Cardiac muscle cell (in vitro differentiated cells and primary cell): ENCODE measurements at places on chromosomes 7 and 10. TPM values are rescaled to one million over a fixed set of nuclear protein-coding genes. Genes with fewer than 3 reads are reported as not detected.

GRCh38 chr10:132461683-132462231, 64.8 kb downstream of the PWWP2B start:
- peaks cover 12% of the 10 kb centered on the region for H3K4me1 ChIP-seq
- no peak for DNase-seq
- no peaks in the 10 kb centered on the region for H3K27me3 ChIP-seq
- no peaks in the 10 kb centered on the region for H3K36me3 ChIP-seq
- H3K27ac ChIP-seq: no peak overlapping the region

DNA sequence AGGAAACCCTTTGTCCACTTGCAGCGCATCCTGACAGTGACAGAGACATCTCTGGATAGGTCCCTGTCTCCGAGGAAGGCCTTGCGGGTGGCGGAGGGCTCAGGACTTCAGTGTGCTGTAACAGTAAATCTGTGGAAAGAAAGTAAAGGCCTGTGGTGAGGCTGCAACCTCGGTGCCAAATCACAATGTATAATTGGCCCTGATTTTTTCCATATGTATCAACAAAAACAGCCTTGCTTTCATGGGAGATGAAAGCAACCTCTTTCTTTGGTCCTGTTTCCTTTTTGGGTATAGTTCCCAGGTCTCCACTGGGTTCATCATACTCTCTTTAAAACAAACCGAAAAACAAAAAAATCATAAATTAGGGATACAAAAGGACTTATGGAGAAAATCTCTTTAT, 110.9 kb upstream of the BMPER start:
- H3K27ac ChIP-seq: no peak overlapping the region
- peaks cover 12% of the 10 kb centered on the region for H3K4me1 ChIP-seq
- no peak overlapping the region for H3K4me3 ChIP-seq
- H3K27me3 ChIP-seq: no peaks in the 10 kb centered on the region
- no peak for DNase-seq

DNA sequence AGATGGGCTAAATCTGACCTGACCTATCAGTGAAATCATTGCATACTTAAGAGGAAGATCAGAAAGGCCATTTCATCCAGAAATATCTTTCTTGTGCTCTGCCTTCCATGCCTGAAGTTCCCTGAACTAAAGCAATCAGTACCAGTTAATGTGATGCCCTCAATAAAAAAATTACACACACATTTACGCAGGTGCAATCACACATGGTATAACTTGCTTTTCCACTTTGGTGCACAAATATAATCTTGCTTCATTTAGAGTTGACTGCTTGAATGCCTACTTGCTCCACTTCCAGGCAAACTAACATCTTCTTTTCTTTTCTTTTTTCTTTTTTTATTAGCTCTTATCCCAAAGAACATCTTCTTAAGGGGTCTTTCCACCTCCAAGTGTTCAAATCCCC, 58.3 kb upstream of the KIF5B start:
- DNase-seq: no peak
- H3K36me3 ChIP-seq: no peaks in the 10 kb centered on the region
- no peak overlapping the region for H3K4me3 ChIP-seq
- no peaks in the 10 kb centered on the region for H3K4me1 ChIP-seq
- no peak overlapping the region for H3K27ac ChIP-seq
- no peaks in the 10 kb centered on the region for H3K27me3 ChIP-seq

- no peaks in the 10 kb centered on the region for H3K36me3 ChIP-seq
- H3K4me3 ChIP-seq: no peak overlapping the region
- DNase-seq: no peak
- no peaks in the 10 kb centered on the region for H3K27me3 ChIP-seq
Observed at GRCh38 chr7:104362756-104363155, 34.4 kb downstream of the LHFPL3 start.

DNA sequence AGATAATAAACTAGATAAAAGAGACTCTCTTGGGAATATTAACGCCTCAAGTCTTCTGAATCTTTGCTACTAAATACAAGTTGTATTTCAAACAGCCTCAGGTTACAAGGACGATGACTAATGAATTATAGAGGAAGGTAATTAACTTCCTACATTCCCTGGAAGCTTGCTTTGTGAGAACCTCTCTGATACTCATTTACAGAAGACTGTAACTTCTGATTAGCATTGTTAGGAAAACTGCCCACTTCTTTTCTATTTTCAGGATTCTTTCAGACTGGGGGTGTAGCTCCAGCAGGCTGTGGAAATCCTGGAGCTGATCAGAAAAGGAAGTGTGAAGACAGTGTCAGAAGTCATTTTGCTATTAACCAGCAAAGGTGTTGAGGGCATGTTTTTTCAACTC, 316.7 kb upstream of the NPSR1 start:
- no peaks in the 10 kb centered on the region for H3K27me3 ChIP-seq
- no peak overlapping the region for H3K4me3 ChIP-seq
- no peaks in the 10 kb centered on the region for H3K36me3 ChIP-seq
- no peak for DNase-seq
- no peaks in the 10 kb centered on the region for H3K4me1 ChIP-seq

GRCh38 chr10:34638406-34639054, 176.6 kb downstream of the PARD3 start:
- no peaks in the 10 kb centered on the region for H3K36me3 ChIP-seq
- peak; percentile 94 for DNase-seq
- H3K27me3 ChIP-seq: no peaks in the 10 kb centered on the region
- H3K4me3 ChIP-seq: no peak overlapping the region

DNA sequence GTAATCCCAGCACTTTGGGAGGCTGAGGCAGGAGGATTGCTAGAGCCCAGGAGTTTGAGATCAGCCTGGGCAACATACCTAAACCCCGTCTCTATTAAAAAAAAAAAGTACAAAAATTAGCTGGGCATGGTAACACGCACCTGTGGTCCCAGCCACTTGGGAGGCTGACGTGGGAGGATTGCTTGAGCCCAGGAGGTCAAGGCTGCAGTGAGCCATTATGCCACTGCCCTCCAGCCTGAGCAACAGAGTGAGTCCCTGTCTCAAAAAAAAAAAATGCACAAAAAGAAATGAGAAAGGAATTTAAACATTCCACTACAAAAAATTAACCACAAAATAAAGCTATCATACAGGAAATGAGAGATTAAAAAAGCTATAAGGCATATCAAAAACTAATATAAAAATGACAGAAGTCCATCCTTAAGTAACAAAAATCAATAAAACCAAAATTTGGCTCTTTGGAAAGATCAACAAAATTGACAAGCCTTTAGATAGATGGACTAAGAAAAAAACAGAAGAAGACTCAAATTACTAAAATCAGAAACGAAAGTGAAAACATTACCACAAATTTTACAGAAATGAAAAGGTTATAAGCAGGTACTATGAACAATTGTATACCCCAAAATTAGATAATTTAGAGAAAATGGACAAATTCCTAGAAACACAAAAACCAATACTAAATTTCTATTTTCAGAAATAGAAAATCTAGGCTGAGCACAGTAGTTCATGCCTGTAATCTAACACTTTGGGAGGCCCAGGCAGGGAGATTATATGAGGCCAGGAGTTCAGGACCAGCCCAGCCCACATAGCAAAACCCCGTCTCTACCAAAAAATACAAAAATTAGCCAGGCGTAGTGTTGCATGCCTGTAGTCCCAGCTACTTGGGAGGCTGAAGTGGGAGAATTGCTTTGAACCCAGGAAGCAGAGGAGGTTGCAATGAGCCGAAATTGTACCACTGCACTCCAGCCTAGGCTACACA, 42.4 kb upstream of the NANOS1 start:
- no peaks in the 10 kb centered on the region for H3K27me3 ChIP-seq
- no peak overlapping the region for H3K27ac ChIP-seq
- no peaks in the 10 kb centered on the region for H3K36me3 ChIP-seq

DNA sequence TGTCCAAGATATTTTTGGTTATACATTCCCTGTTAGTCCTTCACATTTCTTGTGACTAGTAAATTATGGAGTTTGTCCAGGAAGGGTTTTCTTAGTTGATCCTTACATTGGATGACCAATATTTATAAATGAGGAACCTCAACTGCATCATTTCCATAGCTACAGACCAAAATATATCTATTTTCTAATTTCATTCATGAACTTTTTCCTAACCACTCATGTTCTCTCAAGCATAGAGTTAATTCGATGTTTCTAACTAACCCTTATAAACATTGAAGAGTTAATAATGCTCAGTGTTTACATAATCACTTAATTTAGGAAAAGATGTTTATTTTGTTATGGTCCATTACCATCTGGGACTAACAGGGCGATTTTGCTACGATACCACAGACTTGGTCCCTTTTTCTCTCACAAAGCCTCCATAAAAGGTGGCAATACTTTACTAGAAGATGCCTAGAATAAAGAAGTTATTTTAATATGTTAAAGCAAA, 591.0 kb downstream of the MAGI2 start:
- H3K4me1 ChIP-seq: peaks cover 32% of the 10 kb centered on the region
- peak overlapping the region; percentile 82 for H3K27ac ChIP-seq
- no peak for DNase-seq
- no peaks in the 10 kb centered on the region for H3K27me3 ChIP-seq
- H3K36me3 ChIP-seq: no peaks in the 10 kb centered on the region
- no peak overlapping the region for H3K4me3 ChIP-seq

DNA sequence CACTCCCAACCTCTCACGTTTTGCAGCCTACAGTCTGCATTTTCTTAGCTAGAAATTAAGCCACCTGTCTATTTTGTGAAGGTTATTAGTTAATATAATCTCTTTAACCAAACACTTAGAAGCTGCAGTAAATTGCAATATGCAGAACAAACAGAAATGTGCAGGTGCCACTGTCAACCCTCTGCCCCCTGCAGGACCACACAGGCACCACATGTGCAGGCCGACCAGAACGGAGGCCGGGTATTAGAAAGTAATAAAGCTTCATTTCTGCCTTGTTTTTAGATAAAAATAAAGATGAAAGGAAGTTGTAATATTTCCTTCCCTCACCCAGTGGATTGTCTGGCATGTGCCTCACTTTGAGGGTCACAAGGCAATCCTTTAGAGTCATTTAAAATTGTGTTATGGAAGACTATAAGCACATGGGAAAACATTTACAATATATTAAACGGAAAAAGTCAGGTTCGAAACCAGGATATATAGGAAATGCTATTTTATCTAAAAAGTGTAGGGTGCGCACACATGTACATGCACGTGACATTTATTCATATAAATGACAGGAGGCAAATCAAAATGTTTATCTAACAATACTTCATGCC, 158.2 kb downstream of the ARHGAP12 start:
- DNase-seq: peak; percentile 33
- H3K4me1 ChIP-seq: no peaks in the 10 kb centered on the region
- H3K27ac ChIP-seq: no peak overlapping the region

DNA sequence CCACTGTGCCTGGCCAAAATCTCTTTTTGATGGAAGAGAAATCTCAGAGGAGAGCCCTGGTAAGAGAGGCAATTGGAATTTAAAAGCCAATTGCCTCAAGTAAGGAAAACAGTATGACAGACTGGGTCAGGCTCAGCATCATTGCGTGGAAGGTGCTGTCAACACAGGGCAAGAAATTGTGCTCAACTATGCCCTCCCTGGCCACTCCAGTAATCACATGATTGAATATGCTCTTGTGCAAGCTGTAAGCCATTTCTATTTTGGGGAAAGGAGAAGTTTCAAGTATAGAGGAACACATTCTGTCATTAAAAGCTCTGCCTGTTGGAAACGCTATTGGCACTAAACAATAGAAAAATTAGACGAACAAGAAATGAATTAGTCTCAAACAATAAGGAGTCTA, 1127.7 kb downstream of the REEP3 start:
- no peaks in the 10 kb centered on the region for H3K27me3 ChIP-seq
- peak; percentile 49 for DNase-seq
- H3K4me1 ChIP-seq: no peaks in the 10 kb centered on the region
- no peak overlapping the region for H3K4me3 ChIP-seq
- no peak overlapping the region for H3K27ac ChIP-seq
- H3K36me3 ChIP-seq: no peaks in the 10 kb centered on the region

DNA sequence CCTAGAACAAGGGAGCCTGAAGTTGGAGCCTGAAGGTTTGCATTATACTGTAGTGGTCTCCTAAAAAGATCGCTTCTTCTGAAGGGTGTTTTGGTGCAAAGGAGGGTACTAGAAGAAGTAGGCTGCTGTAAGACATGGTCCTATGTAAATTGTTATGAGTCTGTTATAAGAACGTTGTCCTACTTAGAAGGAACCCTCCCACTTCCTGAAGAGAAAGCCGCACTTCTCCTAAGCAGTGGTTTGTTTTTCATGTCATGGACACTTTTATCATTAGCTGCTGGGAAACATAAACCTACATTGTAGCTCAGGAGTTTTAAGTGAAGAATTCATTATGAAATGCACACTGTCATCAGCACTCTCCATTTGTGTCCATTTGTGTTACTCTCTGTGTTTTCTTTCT, 129.1 kb upstream of the ITGB1 start:
- no peaks in the 10 kb centered on the region for H3K36me3 ChIP-seq
- peak; percentile 31 for DNase-seq
- no peaks in the 10 kb centered on the region for H3K27me3 ChIP-seq
- no peak overlapping the region for H3K4me3 ChIP-seq
- no peaks in the 10 kb centered on the region for H3K4me1 ChIP-seq
- no peak overlapping the region for H3K27ac ChIP-seq

- peaks cover 15% of the 10 kb centered on the region for H3K4me1 ChIP-seq
- no peaks in the 10 kb centered on the region for H3K36me3 ChIP-seq
- no peak overlapping the region for H3K4me3 ChIP-seq
- H3K27ac ChIP-seq: peak overlapping the region; percentile 3
- no peaks in the 10 kb centered on the region for H3K27me3 ChIP-seq
- no peak for DNase-seq
Observed at GRCh38 chr7:101916876-101917275, 99.5 kb downstream of the CUX1 start.

- H3K27me3 ChIP-seq: peaks cover 5% of the 10 kb centered on the region
- DNase-seq: no peak
- H3K36me3 ChIP-seq: no peaks in the 10 kb centered on the region
- H3K4me3 ChIP-seq: no peak overlapping the region
- H3K4me1 ChIP-seq: no peaks in the 10 kb centered on the region
Observed at GRCh38 chr7:27438881-27439589, 196.4 kb downstream of the EVX1 start.

GRCh38 chr10:34721208-34721840, 93.8 kb downstream of the PARD3 start:
- no peaks in the 10 kb centered on the region for H3K27me3 ChIP-seq
- no peak overlapping the region for H3K4me3 ChIP-seq
- no peak overlapping the region for H3K27ac ChIP-seq
- no peak for DNase-seq

The LOXL4 gene
- total RNA-seq: 2.2 and 10.9 TPM in 2 replicates

The DDC gene
- total RNA-seq: not detected in 2 replicates

The KCNIP2 gene
- total RNA-seq: 38.4 and 63.6 TPM in 2 replicates

The NRG3 gene
- total RNA-seq: 0.42 and 0.48 TPM in 2 replicates

The RPEL1 gene
- total RNA-seq: not detected in 2 replicates

The NODAL gene
- 0.15 and 0.25 TPM in 2 replicates for total RNA-seq

The MYO3A gene
- 1.2 and 5.9 TPM in 2 replicates for total RNA-seq
